ENCODE measurements at places on chromosomes 13 and 19.

DNA sequence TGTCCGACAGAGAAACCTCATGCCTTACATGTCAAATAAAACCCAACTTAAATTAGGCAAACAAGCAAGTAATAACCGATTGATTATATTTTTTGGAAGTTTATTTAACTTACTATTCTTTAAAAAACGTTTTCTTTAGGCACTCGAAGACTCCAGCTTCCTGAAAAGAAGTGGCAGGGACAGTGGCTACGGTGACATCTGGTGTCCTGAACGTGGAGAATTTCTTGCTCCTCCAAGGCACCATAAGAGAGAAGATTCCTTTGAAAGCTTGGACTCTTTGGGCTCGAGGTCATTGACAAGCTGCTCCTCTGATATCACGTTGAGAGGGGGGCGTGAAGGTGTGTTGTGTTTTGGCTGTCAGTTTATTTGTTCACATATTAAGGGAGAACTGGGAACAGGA, 164.4 kb downstream of the LMO7 start:
- no peak for DNase-seq

DNA sequence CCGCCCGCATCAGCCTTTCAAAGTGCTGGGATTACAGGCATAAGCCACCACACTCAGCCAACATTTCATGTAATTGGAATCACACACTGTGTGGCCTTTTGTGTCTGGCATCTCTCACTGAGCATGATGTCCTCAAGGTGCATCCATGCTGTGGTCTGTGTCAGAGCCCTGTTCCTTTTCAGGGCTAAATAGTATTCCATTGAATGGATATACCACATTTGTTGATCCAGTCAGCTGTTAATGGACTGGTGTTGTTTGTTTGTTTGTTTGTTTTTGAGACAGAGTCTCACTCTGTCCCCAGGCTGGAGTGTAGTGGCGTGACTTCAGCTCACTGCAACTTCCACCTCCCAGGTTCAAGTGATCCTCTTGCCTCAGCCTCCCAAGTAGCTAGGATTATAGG, 17.9 kb downstream of the ATCAY start:
- no peak for DNase-seq

GRCh38 chr13:102328909-102329308, 72.9 kb downstream of the FGF14 start:
- DNase-seq, result no peak

DNA sequence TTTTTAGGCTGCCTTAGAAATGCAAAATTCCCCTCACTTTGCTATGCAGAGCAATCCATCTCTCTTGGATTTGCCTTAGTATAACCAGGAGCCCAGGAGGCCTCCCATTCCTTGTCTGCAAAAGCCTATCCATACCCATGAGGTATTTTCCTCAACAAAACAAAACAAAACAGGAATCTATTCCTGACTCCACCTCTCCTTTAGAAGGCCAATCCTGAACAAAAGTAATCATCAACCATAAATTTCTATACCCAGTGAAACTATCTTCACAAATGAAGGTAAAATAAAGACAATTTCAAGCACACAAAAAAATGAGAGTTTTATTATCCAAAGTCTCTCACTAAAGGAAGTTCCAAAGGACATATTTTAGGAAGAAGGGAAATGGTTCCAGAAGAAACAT, 365.7 kb downstream of the KCNRG start:
- no peak for DNase-seq

DNA sequence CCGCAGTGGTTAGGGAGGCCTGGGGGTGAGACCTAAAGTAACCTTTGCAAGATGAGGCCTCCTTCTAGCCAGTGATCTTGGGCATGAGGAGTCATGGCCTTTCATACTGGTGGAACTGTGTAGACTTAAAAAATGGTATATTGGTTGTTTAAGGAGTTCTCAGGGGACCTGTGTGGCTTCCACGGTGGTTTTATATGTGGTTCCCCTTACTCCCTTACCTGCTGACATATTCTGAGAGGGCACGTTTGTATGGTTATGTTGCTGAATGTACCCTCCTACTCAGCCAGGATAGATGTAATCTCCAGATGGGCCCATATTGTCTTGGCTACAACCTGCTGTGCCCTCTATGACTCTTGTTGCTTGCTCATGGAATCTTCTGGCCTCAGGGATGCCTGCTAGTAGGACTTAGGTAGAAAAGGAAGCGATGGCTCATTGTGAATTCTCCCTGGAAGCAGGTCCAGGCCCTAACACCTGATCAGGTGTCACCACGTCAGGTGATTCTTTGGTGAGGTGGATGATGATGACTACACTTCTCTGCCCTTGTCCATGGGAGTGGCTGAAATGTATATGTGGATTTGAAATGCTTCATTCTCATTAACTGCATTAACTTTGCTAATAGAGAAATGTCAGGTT, 1.8 kb downstream of the ZNF460 start:
- no peak for DNase-seq

DNA sequence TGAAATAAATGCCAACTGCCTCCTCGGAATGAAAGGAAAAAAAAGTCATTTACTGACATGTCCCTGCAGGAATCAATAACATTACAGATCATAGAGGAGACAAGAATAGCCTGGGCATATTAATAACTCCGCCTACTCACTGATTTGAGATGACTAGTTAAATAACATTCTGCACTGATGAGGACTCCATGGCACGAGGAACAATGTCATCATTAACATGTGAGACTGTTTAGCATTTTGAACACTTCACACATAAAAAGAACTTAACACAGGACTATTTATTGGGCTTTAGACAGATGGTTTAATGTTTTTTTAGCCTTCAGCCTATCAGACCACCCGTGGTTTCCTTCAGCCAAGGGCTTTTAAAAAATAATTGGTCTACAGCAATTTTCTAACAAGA, 170.1 kb downstream of the OLFM4 start:
- no peak for DNase-seq

GRCh38 chr13:30746791-30747190, 11.4 kb downstream of the ALOX5AP start:
- DNase-seq, result peak; percentile 50

DNA sequence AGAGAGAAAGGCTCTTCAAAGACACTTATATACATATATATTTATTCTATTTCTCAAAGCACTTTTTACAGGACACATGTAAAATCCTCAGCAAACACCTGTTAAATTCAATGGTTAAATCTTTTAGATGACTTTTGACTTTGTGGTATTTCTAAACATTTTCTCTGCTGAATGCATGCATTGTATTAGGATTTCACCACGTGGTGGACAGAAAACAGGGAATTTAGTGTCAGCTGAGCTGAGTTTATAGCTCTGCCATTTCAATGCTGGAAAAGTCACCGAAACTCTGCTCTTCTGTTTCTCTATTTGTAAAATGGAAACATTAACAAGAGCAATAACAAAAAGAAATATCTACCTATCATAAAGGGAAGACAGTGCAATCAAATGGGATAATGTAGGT, 375.6 kb downstream of the ENOX1 start:
- no peak for DNase-seq

- DNase-seq, result no peak
Observed at GRCh38 chr19:29833614-29834261, 21.9 kb downstream of the CCNE1 start.

DNA sequence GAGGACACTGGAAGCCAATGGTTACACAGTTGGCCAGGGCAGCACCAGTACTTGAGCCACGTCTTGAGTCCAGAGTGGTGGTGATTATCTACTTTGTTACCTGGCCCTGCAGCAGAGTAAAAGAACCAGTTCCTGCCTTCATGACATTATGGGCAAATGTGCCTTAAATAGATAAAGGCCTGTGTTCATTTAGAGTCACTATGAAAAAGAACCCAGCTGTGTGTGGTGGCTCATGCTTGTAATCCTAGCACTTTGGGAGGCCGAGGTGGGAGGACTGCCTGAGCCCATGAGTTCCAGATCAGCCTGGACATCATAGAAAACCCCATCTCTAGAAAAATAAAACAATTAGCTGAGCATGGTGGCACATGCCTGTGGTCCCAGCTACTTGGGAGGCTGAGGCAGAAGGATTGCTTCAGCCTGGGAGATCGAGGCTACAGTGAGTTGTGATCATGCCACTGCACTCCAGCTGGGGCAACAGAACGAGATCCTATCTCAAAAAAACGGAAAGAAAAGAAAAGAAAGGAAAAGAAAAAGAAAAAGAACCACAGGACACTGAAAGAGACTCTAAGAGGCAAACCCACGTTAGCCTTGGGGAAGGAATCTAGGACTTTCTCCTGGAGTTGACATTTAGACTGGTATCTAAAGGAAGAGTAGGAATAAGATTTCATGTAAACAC, 3.4 kb upstream of the IRF2BP1 start:
- no peak for DNase-seq

DNA sequence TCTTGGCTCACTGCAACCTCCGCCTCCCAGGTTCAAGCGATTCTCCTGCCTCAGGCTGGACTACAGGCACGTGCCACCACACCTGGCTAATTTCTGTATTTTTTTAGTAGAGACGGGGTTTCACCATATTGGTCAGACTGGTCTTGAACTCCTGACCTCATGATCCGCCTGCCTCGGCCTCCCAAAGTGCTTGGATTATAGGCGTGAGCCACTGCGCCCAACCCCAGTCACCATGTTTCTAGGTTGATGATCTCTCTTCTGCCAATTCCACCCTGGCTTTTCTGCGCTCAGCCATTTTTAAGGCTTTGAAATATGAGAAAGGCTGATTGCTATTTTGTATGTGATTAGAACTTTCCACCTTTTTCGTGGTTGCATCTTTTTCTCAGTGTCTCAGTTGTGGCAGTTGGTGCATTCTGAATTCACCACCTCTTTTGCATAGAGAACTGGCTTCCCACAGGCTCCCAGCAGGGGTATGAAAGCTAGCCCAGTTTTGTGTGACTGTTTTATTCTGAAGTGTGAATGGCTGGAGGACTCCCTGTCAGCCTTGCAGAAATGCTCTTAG, 15.5 kb downstream of the CEACAM1 start:
- DNase-seq, result no peak

DNA sequence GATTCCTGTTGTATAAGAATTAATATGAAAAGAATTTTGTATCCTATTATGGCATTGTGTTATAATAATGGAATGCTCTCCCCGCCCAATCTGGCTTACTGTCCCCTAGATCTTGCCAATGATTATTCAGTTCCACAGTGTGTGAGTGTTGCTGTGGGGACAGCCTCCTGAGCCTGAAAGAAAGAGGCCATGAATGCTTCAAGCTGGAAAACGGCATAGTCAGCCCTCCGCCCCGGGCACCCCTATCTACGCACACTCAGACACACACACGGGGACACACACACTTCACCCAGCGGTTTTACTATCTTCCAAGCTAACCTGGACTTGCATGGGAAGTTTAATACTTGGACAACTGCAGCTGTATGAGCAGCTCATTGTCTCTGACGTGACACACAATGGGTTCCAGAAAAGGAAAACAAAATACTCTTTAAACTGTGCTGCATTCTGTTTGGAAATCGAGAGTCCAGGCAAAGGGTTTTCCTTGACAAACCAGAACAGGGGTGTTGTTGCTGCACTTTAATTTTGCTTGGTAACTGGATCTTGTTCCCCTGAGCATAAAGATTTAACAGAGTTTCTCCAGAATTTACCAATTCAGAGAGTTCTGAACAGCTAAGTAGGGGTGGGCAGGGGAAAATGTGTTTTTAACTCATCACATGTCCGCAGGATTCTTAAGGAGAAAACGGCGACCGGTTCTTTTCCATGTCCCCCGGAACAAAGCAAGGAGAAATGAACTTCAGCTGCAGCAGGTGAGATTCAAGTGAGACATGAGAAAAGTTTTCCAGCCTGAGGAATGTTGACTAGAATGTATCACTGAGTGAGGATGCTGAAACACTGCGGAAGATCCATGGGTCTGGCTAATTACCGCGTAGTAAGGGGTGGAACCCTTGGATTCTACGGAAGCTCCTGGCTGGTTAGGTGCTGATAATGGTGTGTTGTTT, 472.9 kb downstream of the FOXO1 start:
- no peak for DNase-seq

DNA sequence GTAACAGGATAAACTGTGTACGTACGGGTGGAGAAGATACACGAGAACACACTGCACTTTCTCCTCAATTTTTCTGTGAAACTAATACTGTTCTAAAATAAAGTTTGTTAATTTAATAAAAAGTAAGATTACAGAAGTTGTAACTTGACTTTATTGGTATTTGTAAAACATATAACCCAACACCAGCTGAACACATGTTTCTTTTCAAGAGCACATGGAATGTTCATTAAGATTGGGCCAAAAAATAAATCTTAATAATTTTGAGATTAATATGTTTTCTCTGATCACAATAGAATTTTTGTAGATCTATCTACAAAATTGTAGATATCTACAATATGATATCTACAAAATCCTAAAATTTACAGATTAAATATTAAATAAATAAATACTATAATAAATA, 55.1 kb upstream of the ZNF599 start:
- no peak for DNase-seq

DNA sequence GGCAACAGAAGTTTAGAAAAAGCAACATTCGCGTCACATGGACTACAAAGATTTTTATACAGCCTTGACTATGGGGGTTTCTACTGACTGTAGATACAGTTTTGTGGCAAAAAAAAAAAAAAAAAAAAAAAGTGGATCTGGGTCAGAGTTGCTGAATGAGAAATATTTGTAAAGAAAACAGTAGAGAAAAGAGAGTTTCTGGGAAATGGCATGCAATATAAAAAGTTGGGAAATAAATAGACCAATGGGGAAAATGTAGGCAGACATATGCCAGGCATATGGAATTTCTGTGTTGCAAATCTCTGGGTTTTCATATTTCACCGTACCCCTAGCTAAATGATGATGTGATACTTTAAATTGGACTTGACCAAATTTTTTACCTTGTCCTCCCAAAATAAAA, 315.3 kb downstream of the EFNB2 start:
- DNase-seq, result no peak

DNA sequence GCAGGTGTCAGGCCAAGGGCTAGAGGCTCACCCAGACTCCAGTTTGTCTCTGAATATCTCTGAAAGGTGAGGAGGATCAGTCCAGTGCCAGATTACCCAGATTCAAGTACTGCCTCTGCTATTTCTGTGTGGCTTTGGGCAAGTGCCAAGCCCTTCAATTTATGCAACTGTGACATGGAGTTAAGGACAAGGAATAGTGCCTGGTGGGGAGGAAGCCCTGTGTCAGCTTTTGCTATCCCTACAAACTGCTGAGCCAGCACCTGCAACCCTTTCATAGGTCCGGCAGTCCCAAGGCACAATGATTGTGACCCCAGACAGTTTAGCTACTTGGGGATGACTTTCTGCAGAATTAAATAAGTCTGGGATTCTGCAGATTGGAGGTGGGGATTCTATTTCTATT, 123.0 kb downstream of the KL start:
- peak; percentile 46 for DNase-seq

Measured in umbilical cord (tissue), 2 donors.